Spleen (tissue), 13 donors: ENCODE measurements at places on chromosomes 6 and 20. TPM values are rescaled to one million over a fixed set of nuclear protein-coding genes. Genes with fewer than 3 reads are reported as not detected.

Gene ANKEF1
- total RNA-seq: 1.8 TPM

GRCh38 chr6:145147559-145147958 is 587.8 kb downstream of the EPM2A start:
- no peak for DNase-seq
- H3K4me1 ChIP-seq: no peaks in the 10 kb centered on the region
- no peak overlapping the region for H3K4me3 ChIP-seq

Gene GABRR1
- total RNA-seq: not detected

- DNase-seq: no peak
- H3K36me3 ChIP-seq: peaks cover 22% of the 10 kb centered on the region
Observed at GRCh38 chr20:5933802-5934436, 16.4 kb downstream of the TRMT6 start.

DNA sequence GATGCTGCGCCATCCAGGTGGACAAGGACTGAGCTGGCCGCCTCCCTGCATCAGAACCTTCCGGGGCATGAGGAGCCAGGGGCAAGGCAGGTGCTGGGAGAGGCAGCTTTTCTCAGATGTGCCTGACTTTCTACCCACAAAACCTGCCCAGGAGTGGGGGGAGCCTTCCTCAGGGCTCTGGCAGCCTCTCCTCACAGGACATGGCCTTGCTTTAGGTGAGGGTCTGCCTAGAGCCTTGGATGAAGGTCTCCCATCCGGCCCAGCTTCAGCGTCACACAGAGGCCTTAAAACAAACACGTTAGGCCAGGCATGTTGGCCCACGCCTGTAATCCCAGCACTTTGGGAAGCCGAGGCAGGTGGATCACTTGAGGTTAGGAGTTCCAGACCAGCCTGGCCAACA is 7.4 kb downstream of the BCAS4 start:
- peaks cover 34% of the 10 kb centered on the region for H3K4me1 ChIP-seq
- no peak overlapping the region for H3K27ac ChIP-seq
- no peak overlapping the region for H3K4me3 ChIP-seq
- H3K36me3 ChIP-seq: no peaks in the 10 kb centered on the region

DNA sequence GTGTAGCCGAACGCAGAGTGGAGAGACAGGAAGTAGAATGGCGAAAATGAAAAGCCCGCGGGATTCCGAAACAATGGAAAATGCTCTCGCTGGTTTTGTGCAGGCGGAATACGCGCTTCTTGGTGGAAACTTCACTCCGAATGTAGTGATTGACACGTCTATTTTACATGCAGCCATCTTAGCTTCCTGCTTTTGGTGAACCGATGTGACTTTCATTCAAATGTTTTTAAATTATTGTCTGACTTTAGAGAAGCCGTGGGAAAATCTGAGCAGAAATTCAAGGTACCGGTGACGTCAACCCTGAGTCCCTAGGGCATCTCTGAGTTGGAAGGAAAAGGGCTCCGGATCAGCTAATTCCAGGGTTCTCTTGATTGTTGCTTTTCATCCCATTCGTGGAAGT is 11.4 kb downstream of the GPX5 start:
- H3K27ac ChIP-seq: no peak overlapping the region
- no peak overlapping the region for H3K4me3 ChIP-seq
- H3K36me3 ChIP-seq: no peaks in the 10 kb centered on the region
- no peaks in the 10 kb centered on the region for H3K27me3 ChIP-seq
- H3K4me1 ChIP-seq: no peaks in the 10 kb centered on the region

- H3K4me3 ChIP-seq: no peak overlapping the region
- H3K4me1 ChIP-seq: no peaks in the 10 kb centered on the region
- H3K27me3 ChIP-seq: no peaks in the 10 kb centered on the region
- H3K27ac ChIP-seq: no peak overlapping the region
- DNase-seq: no peak
Observed at GRCh38 chr6:161195386-161195785, 78.5 kb downstream of the AGPAT4 start.

Gene COL9A3
- total RNA-seq: 6.8 TPM

DNA sequence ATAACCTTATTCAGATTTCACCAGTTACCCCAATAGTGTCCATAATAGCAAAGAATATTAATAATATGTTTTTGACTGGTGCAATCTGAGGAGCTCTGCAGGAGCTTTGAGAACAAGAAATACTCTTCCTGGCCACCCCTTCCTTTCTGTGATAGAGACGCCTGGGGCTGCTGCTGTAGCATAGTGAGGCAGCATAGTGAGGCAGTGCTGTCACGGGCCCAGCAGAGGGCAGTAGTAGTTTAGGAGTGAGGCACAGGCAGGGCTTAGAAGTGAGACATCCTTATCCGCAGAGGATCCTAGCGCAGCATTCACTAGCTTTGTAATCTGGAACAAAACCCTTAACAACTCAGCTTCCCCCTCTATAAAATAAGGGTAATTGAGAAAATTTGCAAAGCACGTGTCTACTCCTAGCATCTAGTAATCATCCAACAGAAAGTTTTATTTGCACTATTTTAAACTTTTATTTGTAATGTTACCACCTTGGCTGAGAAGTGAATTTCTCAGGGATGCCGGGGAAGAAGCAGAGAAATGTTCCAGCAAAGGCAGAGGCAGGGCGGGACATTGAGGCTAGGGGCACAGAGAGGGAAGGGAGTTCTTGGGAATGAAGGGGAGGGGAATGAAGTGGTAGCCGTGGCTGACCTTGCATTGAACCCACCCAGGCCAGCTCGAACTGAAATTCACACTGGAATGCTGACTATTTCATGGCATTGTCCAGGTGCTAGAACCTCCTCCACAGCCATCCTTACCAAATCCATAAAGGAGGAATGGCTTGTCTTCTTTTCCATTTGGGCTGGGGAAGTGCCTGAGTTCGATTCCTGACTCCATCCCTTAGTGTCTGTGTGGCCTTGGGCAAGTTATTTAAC is 78.8 kb downstream of the CDS2 start:
- H3K4me1 ChIP-seq: peaks cover 8% of the 10 kb centered on the region
- DNase-seq: peak; percentile 90
- H3K27me3 ChIP-seq: no peaks in the 10 kb centered on the region

Gene GRM4
- total RNA-seq: not detected

DNA sequence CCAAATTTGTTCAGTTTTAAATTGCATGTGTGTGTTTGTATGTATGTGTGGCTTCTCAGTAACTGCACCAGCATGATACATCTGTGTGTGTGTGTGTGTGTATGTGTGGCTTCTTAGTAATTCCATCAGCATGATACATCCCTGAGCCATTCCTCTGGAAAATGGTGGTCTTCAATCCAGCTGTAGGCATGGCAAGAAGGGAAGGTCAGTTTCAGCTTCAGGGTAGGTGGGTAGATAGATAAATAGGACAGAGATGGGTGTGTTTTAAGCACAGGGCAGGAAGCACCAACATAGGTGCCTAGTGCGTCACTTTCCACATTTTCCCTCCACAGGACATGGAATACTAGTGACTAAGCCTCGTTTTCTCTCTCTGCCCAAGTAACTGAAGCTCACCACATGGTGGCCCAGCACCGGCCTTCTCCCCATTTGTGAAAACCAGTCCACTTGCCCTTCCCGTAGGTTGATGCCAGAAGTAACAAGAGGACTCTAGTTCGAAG is 82.9 kb downstream of the RPP40 start:
- no peaks in the 10 kb centered on the region for H3K36me3 ChIP-seq
- no peak for DNase-seq
- no peaks in the 10 kb centered on the region for H3K27me3 ChIP-seq

GRCh38 chr20:47187450-47188195 is 168.9 kb downstream of the ZMYND8 start:
- H3K4me3 ChIP-seq: no peak overlapping the region
- no peak for DNase-seq
- no peaks in the 10 kb centered on the region for H3K27me3 ChIP-seq

Gene ADGRB3
- total RNA-seq: 3.0 TPM

Gene FAM184A
- 1.3 TPM for total RNA-seq

DNA sequence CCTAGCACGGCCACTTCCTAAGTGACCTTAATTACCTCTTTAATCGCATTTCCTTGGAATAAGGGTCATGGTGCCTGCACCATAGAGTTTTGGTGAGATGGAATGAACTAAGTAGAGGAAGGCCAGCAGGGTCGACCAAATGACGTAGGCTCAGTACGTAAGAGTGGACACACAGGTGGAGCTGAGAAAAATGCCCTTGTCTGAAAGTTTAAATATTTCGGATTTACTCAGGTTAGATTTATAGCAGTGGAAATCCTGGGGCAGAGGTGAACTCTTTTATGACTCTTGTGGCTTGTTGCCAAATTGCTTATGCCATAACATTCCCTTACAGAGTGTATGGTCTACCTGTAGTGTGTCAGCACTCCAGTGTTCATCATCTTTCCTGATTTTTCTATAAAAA is 23.6 kb upstream of the BTBD3 start:
- H3K36me3 ChIP-seq: no peaks in the 10 kb centered on the region
- H3K27ac ChIP-seq: no peak overlapping the region
- no peak for DNase-seq
- H3K4me3 ChIP-seq: peak overlapping the region; percentile 27
- peaks cover 34% of the 10 kb centered on the region for H3K4me1 ChIP-seq
- H3K27me3 ChIP-seq: no peaks in the 10 kb centered on the region

Gene POU3F2
- total RNA-seq: not detected

- no peak for DNase-seq
- no peaks in the 10 kb centered on the region for H3K36me3 ChIP-seq
- H3K4me1 ChIP-seq: no peaks in the 10 kb centered on the region
Observed at GRCh38 chr20:36399147-36399968, 93.2 kb downstream of the DLGAP4 start.

DNA sequence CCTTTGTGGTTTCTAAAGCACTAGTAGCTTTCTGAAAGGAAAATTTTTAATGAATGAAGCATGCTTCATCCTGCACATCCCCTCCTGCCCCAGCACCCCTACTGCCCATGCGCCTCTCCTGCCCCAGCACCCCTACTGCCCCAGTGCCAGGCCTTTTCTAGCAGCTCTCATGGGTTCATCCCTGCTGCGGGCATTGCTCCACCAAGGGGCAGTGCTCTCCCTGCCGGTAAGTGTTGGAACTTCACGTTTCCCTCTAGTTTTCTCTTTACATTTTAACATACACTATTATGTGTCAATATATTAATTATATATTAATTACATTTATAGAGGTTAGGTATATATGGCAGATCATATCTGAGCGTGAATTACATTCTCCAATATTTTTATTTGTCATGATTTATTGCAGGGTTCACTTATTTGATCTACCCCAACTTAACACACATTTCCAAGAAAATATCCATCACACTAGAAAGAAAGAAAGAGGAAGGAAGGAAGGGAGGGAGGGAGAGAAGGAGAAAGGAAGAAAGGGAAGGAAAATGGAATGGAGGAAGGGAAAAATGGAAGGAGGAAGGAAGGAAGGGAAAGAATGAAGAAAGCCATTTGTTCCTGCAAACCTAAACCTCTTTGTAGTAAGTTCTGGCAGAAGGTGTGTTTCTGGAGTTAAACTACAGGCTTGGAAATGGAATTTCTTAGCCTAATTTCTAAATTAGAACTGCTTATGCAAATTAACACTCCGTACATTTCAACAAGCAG is 46.8 kb downstream of the CEP43 start:
- DNase-seq: no peak
- H3K27ac ChIP-seq: peak overlapping the region; percentile 82
- H3K4me3 ChIP-seq: no peak overlapping the region
- H3K4me1 ChIP-seq: peaks cover 52% of the 10 kb centered on the region

GRCh38 chr20:51348876-51349275 is 193.6 kb downstream of the NFATC2 start:
- no peaks in the 10 kb centered on the region for H3K36me3 ChIP-seq
- no peak overlapping the region for H3K27ac ChIP-seq
- H3K4me3 ChIP-seq: no peak overlapping the region
- no peak for DNase-seq
- H3K27me3 ChIP-seq: no peaks in the 10 kb centered on the region

GRCh38 chr20:55086421-55086820 is 611.0 kb downstream of the DOK5 start:
- H3K4me1 ChIP-seq: no peaks in the 10 kb centered on the region
- H3K4me3 ChIP-seq: no peak overlapping the region
- DNase-seq: no peak
- H3K27ac ChIP-seq: no peak overlapping the region
- H3K27me3 ChIP-seq: no peaks in the 10 kb centered on the region

GRCh38 chr6:12163744-12164507 is 126.2 kb upstream of the EDN1 start:
- no peak for DNase-seq
- H3K36me3 ChIP-seq: peaks cover 45% of the 10 kb centered on the region
- peaks cover 7% of the 10 kb centered on the region for H3K4me1 ChIP-seq
- H3K27me3 ChIP-seq: no peaks in the 10 kb centered on the region
- peak overlapping the region; percentile 11 for H3K27ac ChIP-seq
- no peak overlapping the region for H3K4me3 ChIP-seq

DNA sequence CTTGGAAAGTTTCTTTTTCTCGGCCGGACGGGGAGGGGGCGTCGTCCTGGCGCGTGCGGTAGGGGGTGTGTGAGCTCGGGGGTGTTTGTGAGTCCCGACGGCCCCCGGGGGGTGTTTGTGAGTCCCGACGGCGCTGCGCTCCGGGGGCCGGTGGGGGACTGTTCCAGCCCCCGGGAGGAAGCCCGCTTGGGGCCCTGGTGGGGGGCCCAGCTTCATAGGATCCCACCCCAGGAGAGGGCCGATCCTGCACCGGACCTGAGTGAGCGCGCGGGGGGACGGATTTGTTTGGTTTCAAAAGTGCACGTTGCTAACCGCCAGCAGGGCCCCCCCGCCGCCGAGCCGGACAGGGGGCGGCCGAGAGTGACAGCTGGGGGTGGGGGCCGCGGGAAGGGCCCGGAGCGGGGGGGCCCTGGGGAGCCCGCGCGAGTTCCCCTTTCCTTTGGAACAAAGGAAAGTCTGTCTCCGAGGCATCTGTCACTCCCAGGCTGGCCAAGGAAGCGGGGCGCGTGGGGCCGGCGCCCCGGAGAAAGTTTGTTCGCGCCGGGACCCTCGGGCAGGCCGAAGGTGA is 485 bp downstream of the TGIF2 start:
- H3K27me3 ChIP-seq: no peaks in the 10 kb centered on the region
- peak overlapping the region; percentile 96 for H3K27ac ChIP-seq
- peaks cover 15% of the 10 kb centered on the region for H3K36me3 ChIP-seq
- H3K4me3 ChIP-seq: peak overlapping the region; percentile 83

- H3K36me3 ChIP-seq: no peaks in the 10 kb centered on the region
- no peaks in the 10 kb centered on the region for H3K4me1 ChIP-seq
- DNase-seq: no peak
- H3K27me3 ChIP-seq: no peaks in the 10 kb centered on the region
Observed at GRCh38 chr6:97870273-97870672, 587.3 kb upstream of the MMS22L start.

GRCh38 chr6:139394027-139394649 is 19.7 kb upstream of the CITED2 start:
- DNase-seq: no peak
- H3K4me1 ChIP-seq: no peaks in the 10 kb centered on the region
- no peak overlapping the region for H3K4me3 ChIP-seq
- H3K27ac ChIP-seq: no peak overlapping the region
- H3K27me3 ChIP-seq: no peaks in the 10 kb centered on the region

DNA sequence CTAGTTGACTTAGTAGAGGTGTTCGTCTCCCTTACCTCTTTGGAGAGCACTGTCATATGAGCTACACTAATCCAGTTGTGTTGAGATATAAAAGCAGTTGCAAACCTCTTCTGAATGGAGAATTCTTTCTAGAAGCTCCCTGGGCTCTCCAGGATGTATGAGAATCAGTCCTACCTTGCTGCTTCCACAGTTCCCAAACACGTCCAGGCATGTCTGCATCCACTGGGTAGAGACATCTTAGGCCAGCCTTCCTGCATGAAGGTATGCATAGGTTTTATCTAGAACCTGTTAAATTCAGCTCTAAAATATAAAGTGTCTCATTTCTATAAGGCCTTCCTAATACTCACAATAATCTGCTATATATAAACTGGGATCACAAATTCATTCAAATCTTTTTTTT is 297.7 kb downstream of the CDC5L start:
- H3K36me3 ChIP-seq: no peaks in the 10 kb centered on the region
- no peaks in the 10 kb centered on the region for H3K27me3 ChIP-seq
- H3K27ac ChIP-seq: no peak overlapping the region
- H3K4me1 ChIP-seq: no peaks in the 10 kb centered on the region

Gene SCAND1
- 61.7 TPM for total RNA-seq
